Left lobe of liver (tissue), 2 donors: ENCODE measurements at places on chromosomes 1 and 21.

GRCh38 chr1:208239473-208240381 lies 4.5 kb downstream of the PLXNA2 start:
- DNase-seq, result peak; percentile 77

- no peak for DNase-seq
Observed at GRCh38 chr21:45236481-45236880, 51.2 kb downstream of the POFUT2 start.

- DNase-seq, result no peak
Observed at GRCh38 chr1:48784301-48784700, 7.6 kb upstream of the BEND5 start.

DNA sequence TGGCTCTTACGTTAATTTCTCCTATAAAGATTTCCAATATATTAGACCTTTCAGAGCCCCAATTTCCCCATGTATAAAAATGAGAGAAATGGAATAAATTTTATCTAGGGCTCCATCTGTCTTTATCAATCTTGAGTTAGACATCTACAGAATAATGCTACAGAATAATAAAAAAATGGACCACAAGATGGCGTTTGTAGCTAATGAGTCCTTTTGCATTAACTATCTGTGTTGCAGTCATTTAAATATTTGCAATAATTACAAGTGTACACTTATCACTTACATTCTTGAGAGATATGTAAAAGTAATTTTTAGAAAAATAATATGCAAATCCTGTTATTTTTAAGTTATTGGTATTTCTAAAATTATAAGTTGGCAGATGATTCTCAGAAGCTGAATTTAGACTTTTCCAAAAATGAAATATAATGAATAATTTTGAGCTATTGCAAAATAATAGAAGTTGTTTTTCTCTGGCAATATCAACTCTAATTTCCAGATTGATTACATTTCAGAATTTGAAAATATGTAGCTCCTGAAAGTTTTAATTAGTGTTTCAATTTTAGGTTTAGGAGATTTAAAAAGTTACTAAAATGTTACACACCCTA lies 87.7 kb downstream of the SNX7 start:
- no peak for DNase-seq
